Right renal cortex interstitium (tissue), 3 donors: ENCODE measurements at places on chromosomes 7 and 10. TPM values are rescaled to one million over a fixed set of nuclear protein-coding genes. Genes with fewer than 3 reads are reported as not detected.

GRCh38 chr7:37510043-37510634 lies 61.5 kb upstream of the ELMO1 start:
- DNase-seq, result no peak

GRCh38 chr7:98831641-98832221 lies 38.1 kb downstream of the TMEM130 start:
- no peak for DNase-seq

PGAM2 gene
- polyA plus RNA-seq, result 1.2 TPM

GRCh38 chr10:120415709-120416330 lies 41.2 kb upstream of the PLPP4 start:
- DNase-seq, result no peak

DNA sequence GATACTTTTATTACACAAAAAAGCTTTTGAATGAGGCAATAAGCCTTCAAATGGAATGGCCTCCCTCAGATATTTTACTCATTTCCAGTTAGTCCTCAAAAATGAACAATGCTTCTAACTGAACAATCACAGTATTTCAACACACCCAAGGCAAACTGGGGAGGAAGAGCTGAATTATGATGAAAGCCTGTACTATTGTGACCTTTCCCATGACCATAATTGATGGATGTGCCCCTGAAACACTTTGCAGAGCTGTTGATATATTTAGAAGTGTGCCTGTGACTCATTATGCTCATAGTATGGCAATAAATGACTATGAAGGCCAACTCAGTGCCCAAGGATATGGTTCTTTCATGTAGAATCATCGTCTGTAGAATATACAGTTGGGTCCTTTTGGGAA lies 248.1 kb downstream of the AHR start:
- no peak for DNase-seq

- no peak for DNase-seq
Observed at GRCh38 chr10:10361301-10361885, 656.3 kb upstream of the CELF2 start.

DNA sequence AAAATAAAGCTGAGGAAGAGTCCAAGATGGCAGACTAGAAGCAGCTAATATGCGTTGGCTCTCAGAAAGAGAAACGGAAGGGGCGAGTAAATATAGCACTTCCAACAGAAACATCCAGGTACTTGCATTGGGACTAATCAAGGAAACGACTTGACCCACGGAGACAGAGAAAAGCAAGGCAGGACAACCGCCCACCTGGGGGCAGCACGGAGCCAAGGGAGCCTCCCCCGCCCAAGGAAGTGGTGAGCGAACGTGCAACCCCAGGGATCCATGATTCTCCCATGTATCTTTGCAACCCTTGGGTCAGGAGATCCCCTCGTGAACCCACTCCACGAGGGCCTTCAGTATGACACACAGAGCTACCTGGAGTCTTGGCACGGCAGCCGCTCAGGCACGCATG lies 45.4 kb upstream of the GRM3 start:
- no peak for DNase-seq

- DNase-seq, result no peak
Observed at GRCh38 chr7:14275356-14275755, 285.9 kb upstream of the ETV1 start.

DNA sequence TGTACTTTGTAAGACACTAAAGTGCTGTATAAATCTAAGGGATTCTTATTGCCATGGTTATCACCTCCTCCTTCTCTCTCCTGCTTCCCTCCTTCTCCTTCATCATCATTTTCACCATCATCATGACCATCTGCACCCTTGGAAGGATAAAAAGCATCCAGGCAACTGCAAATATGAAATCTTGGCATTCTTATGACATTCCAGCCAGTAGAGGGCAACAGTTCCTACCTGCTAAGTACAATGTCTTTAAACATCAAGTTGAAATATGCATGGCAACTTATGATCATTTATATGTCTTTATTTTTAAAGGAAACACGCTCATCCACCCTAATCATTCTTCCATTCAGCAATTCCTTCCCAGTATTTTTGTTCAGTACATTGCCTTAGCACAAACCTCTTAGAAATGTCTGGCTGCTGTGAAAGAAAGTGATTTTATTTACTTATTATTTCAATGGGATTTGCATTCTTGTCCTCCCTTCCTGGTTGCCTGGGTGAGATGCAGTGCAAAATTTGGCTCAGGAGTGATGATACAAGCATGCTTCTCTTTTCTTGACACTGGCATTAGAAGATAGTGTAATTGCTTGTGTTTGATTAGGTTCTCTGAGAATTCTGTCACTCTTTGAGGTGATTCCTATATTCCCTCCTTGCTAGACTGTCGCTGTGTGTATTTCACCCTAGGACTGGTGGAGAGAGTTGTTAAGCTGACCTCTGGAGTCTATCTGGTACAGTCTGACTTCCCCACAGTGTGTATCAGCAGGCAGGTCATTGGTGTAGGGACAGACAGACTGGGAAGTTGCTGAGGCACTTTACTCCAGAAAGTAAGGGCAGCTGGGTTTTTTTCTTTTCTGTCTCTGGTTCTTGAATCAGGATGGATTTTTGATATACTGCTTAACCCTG lies 188.5 kb upstream of the BMPER start:
- peak; percentile 49 for DNase-seq

- DNase-seq, result peak; percentile 52
Observed at GRCh38 chr10:92290076-92290836, 622 bp downstream of the CPEB3 start.

GOLGA7B gene
- polyA plus RNA-seq, result 0.50 TPM

- DNase-seq, result no peak
Observed at GRCh38 chr7:151152643-151153513, 14.6 kb downstream of the GBX1 start.

- DNase-seq, result no peak
Observed at GRCh38 chr7:16594061-16594460, 51.5 kb downstream of the ANKMY2 start.

DNA sequence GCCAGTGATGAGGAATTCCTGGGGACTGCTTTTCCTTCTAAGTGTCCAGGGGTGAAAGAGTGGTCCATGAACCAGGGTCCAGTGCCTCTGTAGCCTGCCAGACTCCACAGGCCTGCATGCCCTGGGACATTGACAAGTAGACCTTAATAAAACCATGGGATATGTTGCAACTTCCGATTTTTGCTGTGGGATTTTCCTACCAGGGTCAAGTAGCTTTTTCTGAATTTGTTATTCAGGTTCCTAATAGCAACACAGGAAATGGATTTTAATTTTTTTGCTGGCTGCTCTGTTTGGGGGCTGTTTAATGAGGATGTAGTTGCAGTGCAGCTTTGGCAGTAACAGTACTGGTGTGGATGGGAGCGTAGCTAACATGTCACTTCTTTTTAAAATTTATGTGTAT lies 42.1 kb downstream of the WBP1L start:
- DNase-seq, result no peak

LLCFC1 gene
- polyA plus RNA-seq, result 0.43 TPM

DNA sequence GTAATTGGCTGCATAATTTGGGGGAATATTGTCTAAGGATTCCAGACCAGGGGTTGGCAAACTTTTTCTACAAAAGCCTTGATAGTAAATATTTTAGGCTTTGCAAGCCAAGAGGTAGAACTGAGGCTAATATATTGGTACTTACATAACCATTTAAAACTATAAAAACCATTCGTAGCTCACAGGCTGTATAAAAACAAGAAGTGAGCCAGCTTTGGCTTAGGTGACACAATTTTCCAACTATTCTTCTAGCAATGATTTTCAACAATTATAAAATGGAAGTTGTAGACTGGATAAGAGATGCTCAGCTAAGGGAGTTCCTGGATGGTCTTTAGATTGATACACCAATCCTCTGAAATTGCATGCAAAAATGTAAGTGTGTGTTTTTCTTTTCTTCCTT lies 1.4 kb downstream of the GPR141 start:
- DNase-seq, result no peak

GRCh38 chr7:115906731-115907130 lies 123.8 kb downstream of the TFEC start:
- DNase-seq, result no peak

ALOX5 gene
- polyA plus RNA-seq, result 2.4 TPM

SPACDR gene
- polyA plus RNA-seq, result 0.58 TPM

DNA sequence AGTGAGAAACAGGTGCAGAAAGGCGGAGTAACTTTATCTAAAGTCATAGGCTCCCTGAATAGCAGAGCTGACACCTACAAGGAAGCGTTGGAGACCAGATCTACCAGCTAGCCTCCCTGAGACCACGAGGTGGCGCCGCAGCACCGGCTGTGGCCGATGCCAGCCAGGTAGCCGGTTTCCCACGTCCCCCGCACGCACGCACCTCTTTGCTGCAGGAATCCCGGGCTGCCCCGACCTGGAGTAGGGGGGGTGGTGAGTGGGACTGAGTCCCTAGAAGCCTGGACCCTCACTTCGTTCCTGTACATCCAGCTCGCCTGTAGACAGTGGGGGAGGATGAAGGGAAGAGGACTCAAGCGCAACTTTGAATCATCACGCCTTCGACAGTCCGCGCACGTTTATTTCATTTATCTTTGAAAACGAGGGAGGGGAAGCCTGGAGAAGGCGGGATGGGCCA lies 3.7 kb downstream of the ELOVL3 start:
- peak; percentile 71 for DNase-seq

GPC2 gene
- polyA plus RNA-seq, result 7.2 TPM

DNA sequence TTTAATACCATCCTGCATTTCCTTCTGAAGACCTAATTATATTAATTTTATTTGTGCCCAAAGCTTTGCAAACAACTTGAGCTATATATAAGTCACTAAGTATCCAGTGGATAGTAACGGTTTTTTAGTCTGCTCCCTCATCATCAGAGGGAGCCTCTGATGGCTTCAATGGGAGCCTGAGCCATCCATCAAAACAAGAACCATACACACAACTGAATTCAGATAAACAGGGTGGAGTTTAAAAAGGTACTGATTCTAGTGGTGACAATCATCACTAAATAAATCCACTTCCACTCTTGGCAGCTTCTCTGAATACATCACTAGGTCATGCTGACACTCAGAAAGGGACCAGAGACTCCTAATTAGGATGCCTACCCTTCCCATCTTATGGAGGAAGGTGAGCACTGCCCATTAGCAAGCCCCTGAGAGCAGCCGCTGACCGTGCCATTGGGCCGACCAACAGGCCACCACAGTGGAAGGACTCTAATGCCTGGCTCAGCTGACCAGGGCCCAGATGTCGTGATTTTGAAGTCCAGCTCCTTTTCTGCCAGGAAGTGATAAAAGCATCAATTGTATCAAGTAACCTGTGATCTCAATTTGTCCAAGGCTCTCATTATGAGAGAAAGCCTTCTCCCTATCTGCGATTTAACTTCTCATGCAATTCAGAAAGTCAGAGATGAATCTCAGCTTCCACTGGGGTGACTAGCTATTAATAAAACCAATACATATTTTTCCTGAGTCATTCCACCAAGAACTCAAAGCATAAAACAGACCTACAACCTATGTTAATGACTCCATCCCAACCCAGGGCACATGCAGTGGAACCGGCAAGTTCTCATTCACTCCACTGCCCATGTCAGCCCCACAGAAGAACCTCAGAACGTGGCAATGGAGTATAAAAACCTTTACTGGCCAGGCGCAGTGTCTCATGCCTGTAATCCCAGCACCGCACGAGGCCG lies 13.1 kb downstream of the VOPP1 start:
- DNase-seq, result no peak

DRGX gene
- polyA plus RNA-seq, result not detected

HTRA1 gene
- polyA plus RNA-seq, result 206 TPM

ERVW-1 gene
- 0.74 TPM for polyA plus RNA-seq

DNA sequence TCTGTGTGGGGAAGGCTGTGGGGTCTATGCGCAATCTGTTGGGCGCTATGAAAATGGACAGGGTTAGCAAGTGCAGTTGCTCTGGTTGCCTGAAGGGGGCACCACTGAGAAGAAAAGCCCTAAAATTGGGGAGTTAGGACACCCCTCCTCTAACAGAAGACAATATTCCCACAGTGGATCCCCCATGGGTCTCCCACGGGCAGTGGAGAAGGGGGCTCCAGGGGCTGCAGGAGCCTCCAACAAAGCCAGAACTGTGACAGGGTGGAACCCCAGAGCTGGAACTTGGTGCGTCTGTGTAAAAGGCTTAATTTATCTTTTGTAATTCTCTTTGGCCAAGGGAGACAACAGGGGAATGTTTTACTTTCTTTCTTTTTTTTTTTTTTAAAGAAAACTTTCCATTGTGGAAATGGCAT lies 12.5 kb upstream of the COL13A1 start:
- no peak for DNase-seq

SLC26A5 gene
- 0.10 TPM for polyA plus RNA-seq

DNA sequence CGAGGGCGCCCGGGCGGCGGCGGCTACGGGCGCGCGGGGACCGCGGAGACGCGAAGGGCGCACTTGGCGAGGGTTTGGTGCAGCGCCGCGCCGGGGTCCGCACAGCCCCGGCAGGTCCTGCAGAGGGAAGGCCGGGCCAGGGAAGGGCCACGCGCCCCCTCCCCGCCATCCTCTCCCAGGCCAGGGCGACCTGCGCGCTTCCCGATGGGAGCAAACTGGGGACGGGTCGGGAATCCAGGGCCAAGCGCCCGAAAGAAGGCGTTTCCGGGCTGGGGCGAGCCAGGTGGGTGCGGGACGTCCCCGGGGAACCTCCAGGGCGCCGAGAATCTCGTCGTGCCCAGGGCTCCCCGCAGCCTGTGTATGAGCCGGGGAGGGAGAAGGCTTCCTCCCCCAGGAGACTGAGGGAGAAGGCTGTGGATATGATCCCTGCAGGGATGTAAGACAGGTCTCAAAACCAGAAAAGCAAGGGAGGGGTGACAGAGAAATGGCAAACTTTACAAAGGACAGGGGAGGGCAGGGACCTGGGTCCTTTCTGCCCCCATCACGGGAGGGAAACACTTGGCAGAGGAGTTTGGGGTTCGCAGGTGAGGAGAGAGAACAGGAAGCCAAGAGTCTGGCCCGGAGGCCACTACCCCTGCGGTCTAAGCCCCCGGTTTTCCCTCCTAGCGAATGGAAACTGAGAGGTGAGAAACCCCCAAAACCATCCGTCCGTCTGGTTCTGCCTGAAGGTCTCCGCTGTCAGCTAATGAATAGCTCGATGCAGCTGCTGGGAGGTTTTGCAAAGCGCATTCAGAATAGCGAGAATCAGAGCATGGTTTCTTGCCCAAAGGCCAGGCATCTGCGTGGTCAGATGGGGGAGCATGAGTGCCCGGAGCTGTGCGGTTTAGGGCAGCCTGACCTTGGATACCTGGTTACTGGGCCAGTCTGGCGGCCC lies 674 bp downstream of the AMZ1 start:
- no peak for DNase-seq
